ENCODE measurements at places on chromosomes 11 and 22.

DNA sequence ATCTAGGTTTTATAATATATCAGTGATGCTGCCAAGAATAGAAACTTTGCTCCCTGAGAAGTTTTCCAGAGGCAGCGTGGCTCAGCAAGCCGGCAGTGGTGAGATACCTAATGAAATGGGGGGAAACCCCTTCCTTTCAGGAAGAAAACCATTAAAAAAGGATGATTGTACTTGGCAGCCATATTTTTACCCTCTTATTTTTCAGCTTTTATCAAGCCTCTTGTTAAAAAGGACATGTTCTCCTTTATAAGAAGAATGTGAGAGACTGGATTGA is 9.0 kb upstream of the ME3 start:
- no peak for DNase-seq

- no peak for DNase-seq
These were observed 20.9 kb downstream of the SERGEF start for GRCh38 chr11:17991783-17992433.

DNA sequence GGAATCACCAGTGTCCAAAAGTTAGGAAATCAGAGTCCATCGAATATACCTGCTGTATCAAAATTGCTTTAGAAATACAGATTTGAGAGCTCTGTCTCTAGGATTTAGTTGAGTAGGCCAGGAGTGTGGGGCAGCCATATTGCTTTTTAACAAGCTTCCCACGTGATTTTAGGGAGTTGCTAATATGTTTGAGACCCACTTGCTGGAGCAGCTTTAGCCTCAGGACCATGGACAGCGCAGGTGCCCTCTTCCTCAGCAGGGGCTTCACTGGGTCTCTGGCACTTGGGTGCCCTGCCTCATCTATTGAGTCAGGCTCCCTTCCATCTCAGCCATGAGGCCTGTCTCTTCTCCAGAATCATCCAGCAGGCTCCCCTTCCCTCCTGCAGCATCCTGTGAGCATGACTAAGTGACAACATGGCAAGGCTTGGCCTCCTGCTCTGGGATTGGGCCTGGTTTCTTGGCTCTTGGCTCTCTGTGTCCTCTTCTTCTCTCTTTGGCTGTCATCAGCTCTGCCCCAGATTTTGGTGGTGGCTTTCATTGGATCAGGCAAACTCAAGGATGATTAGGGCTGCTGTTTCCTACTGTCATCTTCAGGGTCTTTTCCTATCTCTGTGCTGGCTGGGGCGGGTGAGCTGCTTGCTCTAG is 70.0 kb downstream of the SGSM1 start:
- no peak for DNase-seq

- DNase-seq, result no peak
These were observed 17.5 kb downstream of the CASP5 start for GRCh38 chr11:105005451-105005845.

- DNase-seq, result no peak
These were observed 39.3 kb downstream of the LARGE1 start for GRCh38 chr22:33880986-33881385.

- DNase-seq, result no peak
These were observed 12.1 kb downstream of the SPON1 start for GRCh38 chr11:13974631-13975030.

GRCh38 chr11:1148752-1149180 is 9.0 kb upstream of the MUC5AC start:
- no peak for DNase-seq

- no peak for DNase-seq
These were observed 279.9 kb upstream of the B3GAT1 start for GRCh38 chr11:134691985-134692384.

GRCh38 chr11:121236115-121237001 is 56.2 kb upstream of the SC5D start:
- no peak for DNase-seq

DNA sequence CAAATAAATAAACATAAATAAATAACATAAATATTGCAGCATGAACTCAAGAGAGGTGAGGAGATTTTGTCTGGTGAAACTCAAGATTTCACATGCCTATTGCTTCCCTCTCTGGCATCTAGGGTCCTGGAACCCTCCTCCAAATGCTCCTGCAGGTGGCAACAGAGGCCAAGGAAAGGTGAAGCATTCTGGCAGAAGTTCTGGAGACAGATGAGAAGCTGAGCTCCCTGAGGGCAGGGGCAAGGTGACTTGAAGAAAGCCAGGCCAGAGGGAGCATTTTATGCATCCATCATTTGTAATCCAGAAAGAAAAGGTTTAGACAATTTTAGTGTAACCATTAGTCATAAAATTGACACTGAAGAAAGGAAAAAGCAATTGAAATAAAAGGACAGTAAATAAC is 64.9 kb downstream of the ENDOD1 start:
- peak; percentile 42 for DNase-seq

GRCh38 chr22:46004105-46004866 is 27.3 kb upstream of the WNT7B start:
- DNase-seq, result no peak

GRCh38 chr11:87265979-87266378 is 228.2 kb downstream of the TMEM135 start:
- no peak for DNase-seq

GRCh38 chr11:47946682-47947559 is 33.4 kb upstream of the PTPRJ start:
- no peak for DNase-seq

- DNase-seq, result no peak
These were observed 1.1 kb upstream of the BIRC2 start for GRCh38 chr11:102345904-102346303.

GRCh38 chr11:15519124-15519791 is 404.5 kb downstream of the INSC start:
- DNase-seq, result no peak

- no peak for DNase-seq
These were observed 84.8 kb upstream of the ZBED5 start for GRCh38 chr11:10942620-10943019.

DNA sequence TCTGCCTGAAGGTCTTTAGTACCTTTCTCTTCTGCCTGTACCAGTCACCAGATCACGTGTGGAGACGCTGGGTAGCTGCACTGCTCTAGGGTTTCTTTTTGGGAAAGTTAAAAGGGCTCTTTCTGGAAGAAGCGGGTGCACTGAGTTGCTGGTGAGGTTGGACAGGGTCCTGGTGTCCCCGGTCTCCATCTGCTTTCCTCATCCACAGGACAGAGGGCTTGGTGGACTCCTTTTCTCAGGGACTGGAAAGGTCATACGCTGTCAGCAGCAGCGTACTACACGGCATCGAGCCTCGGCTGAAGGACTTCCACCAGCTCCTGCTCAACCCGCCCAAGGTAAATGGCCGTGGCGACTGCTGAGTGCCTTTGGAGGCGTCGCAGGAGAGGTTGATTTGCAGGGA is 52.8 kb downstream of the SBF1 start:
- no peak for DNase-seq

- no peak for DNase-seq
These were observed 17.1 kb upstream of the NELL1 start for GRCh38 chr11:20652150-20652806.

DNA sequence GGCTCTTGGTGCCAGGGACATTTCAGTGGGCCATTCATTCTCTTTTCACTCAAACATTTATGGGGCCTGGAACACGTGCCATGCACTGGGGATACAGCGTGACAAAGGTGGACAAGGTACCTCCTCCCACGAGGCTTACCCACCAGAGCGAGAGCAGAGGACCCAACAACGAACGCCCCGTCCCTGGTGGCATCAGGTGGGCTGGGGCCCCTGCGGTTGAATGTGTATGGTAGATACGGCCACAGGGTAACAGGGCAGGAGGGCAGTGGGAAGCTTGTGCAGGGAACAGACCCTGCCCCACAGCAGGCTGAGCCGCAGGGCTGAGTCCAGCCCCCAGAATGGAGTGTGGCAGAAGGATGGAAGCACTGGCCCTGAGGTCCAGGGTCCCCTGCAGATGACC is 81.1 kb downstream of the LRRC32 start:
- no peak for DNase-seq

GRCh38 chr11:57358543-57358961 is 20.4 kb downstream of the P2RX3 start:
- no peak for DNase-seq

DNA sequence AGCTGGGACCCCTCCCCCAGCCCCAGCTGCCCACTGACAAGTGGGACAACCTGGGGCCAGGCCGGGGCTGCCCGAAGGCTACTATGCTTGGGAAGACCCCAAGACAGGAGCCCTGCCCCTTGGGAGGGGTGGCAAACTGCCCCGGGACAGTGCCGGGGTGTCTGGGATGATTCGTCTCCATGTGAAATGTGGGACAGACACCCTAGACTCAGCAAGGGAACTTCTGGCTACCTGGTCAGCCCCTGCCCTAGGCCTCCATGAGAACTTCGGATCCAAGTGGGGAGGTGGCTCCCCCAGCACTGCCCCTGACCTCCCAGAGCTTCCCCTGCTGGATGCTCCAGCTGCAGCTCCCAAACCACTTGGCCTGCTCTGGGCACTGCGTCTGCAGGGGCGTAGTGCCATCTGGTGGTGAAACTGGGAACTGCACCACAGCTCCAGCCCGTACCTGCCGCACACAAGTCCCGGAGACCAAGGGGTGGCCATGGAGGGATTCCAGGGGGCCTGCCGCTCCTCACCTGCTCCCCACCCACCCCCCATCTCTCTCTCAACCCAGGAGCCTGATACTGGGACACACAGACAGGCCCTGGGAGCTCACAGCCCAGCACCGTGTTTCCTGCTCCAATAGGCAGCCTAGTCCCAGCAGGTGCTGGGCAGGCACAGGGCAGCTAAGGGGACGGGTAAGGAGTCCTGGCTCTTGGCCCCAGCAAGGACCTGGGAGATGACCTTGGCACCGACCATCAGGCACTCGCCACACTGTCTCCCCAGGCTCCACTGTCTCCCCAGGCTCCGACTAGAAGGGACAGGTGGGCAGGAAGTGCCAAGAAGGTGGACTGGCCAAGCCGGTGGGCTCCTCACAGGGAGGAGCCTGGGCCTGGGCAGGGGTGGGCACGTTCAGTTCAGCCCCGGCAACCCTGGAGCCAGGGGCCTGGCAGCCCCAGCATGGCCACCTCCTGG is 194.1 kb downstream of the IGLL1 start:
- DNase-seq, result peak; percentile 30

DNA sequence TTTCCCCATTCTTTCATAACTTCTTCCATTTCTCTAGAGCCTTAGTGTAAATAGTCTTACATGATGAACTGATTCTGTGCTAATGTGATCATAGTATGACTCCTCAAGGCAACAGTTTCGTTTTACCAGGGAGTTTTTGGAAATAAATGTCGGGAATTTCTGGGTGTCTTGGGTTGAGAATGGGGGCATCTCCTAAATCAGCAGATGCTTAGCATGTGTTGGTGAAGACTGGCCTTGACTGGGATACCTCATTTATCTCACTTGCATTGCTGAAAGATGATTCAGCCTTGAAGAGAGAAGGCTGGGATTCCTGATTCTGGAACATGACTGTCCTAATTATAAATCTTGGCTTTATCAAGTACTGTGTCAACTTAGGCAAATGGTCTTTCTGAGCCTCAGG is 115.7 kb upstream of the C11orf87 start:
- DNase-seq, result no peak

- DNase-seq, result no peak
These were observed 552 bp downstream of the CNIH2 start for GRCh38 chr11:66278363-66279091.

GRCh38 chr11:112315057-112315720 is 54.5 kb upstream of the PLET1 start:
- DNase-seq, result no peak

GRCh38 chr22:46071451-46072109 is 78.7 kb upstream of the PPARA start:
- DNase-seq, result no peak

GRCh38 chr11:118921929-118922744 is 3.6 kb downstream of the BCL9L start:
- DNase-seq, result no peak

GRCh38 chr11:93394488-93394887 is 63.9 kb downstream of the DEUP1 start:
- DNase-seq, result no peak
